SHP77 (cell line): ENCODE measurements at places on chromosomes 5 and 9.

DNA sequence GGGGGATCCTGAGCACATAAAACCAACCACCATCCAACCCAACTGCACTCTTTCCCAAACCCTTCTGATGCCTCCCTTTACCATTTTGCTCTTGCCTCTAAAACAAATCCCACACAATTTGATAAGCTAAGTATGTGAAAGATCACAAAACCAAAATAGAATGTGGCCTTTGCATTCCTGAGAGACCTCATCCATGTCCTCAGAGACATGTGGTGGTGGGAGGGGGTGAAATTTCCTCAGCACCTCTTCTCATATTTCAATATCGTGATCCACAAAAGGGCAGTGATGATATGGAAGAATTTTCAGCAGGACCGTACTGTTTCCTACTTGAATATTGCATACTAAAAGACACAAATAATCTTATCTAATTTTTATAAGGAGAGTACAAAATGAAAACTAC lies 423.3 kb downstream of the TLE1 start:
- DNase-seq, result no peak

- DNase-seq, result peak; percentile 29
These were observed at the start of gene LURAP1L for GRCh38 chr9:12774861-12775678. TSS of gene LURAP1L (plus strand) at chr9:12775020. CDS start at chr9:12775716, 696 bp downstream.

DNA sequence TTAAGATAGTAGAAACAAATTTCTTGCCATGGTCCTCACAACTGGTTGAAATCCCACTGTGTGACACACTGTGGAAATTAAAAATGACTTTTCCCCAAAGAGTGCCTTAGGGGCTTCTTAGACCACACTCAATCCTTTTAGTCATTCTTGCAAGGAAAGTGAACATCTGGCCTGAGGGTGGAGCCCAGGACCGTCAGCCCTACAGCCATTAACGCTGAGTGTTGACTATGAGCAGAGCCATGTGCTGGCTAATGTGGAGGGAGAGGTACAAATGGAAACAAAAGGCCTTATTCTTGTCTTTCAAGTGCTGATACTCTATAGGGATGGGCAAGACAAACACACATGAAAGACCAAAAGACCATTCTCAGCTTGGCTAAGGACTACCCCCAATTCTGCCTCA lies 456.5 kb downstream of the ZSWIM6 start:
- DNase-seq, result no peak

GRCh38 chr9:72415163-72415562 lies 50.2 kb upstream of the ZFAND5 start:
- no peak for DNase-seq

DNA sequence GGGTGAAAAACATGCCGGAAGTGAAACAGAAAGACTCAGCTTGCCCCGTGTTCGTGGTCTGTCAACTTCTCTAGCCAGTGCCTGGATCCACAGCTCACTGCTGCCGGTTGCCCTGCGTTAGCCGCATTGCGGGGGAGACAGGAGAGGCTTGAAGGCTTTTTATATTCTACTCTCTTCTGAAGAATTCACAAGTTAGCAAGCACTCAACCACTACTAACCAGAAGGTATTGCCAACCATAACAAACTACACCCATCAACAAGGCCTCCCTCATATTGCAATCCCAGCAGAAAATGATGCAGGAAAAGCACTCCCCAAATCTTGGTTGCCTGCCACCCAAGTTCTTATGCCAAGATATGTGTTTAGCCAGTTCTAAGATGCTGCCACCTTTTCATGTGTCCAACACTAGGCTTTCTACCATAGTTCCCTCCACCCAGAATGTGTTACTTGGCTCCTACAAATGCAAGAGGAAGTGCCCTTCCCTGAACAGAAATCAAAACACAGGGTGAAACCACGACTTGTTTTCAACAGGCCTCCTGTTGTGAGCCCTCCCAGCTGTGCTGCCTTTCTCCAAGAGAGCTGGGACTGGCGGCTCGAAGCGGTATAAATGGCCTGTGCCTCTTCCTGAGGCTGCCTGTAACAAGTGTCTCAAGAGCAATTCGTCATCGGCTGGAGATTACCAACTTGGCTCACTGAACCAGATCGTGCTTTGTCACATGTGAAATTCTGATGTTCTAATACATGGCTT lies 129.0 kb downstream of the SNX18 start:
- DNase-seq, result no peak

GRCh38 chr5:143506836-143507552 lies 103.5 kb upstream of the NR3C1 start:
- no peak for DNase-seq

DNA sequence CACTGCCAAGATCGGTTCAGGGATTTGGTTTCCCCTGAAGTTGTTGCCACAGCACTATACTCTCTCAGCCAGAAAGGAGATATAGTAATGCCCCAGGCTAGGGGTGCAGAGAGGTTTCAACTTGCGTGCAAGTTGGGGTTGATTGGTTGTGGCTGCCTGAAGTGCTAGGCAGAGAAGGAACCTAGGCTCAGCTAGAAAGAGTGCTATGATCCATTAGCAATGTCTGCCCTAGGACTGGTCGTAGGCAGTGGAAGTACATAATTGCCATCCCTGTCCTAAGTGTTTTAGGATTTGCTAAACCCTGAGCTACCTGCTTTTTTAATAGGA lies 136.6 kb upstream of the SMIM23 start:
- no peak for DNase-seq

DNA sequence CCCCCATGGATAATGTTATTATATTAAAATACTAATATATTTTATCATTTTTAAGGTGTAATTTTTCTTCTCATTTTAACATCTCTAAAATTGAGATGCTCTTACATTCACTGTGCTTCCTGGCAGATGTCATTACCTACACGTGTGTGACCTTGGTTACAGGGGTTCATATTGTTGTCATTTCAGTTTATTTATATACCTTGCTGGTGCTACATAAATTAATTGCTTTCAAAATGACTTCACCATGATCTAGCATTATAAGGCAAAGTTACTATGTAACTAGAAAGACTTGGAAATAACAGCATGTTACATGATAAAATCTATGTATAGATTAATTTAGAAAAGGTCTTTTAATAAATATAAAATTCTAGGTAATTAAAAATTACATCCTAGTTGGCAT lies 60.9 kb downstream of the ARHGEF28 start:
- no peak for DNase-seq

DNA sequence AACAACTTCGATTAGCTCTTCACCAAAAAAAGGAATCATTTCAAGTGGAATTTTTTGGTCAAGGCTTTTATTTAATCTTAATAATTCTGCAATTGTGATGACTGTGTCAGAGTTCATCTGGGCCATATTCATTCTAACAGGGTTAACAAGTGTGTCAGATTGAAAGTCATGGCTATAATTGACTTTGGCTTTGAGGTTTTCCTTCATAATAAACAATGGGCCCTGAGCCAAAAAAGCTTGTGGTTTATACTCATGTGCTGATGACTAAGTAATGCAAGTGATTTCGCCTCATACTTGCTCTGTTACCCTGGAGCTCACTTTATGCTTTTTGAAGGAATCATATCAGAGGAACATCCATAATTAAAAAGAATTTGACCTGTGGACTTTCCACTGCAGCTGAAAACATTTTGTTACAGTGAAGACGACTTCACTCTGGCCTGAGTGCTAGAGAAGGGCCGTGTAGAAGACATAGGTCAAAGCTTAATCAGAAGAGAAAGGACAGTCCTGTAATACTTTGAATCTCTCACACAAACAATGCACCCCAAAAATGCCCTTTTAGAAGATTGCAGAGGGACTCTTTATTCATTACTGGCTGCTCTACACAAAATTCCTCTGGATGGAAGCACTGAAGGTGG lies 101.7 kb downstream of the GDNF start:
- peak; percentile 16 for DNase-seq

DNA sequence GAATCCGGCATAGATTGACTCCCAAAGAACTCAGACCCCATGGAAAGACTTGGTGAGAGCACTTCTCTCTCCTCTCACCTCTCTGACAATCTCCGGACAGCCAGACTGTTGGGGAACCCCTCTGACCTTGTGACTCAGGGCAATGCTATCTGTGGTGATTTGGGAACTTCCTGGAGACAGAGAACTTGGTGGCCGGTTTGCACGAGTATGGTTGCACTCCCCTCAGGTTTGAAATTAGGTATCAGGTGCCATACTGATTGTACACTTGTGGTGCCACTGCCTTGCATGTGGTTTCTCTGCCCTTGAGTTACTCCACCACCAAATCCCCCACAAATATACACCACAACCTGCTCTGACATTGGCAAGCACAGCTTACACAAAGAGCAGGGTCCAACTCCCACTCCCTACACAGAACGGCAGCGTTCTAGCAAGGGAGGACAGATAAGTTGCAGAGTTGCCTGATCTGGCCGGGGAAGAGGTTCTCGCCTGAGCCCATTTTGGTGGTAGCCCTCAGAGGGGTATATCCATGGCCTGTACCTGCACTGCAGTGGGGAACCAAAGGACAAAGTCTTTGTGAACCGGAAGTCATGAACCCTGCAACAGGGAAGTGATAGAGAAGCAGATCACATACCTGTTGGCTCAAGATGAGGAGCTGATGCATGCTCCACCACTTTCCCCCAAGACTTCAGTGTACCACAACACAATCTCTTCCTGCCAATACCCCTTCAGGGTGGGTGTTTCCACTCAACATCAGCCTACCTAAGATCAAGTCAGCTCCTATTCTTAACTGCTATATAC lies 255.1 kb downstream of the MCTP1 start:
- DNase-seq, result no peak

DNA sequence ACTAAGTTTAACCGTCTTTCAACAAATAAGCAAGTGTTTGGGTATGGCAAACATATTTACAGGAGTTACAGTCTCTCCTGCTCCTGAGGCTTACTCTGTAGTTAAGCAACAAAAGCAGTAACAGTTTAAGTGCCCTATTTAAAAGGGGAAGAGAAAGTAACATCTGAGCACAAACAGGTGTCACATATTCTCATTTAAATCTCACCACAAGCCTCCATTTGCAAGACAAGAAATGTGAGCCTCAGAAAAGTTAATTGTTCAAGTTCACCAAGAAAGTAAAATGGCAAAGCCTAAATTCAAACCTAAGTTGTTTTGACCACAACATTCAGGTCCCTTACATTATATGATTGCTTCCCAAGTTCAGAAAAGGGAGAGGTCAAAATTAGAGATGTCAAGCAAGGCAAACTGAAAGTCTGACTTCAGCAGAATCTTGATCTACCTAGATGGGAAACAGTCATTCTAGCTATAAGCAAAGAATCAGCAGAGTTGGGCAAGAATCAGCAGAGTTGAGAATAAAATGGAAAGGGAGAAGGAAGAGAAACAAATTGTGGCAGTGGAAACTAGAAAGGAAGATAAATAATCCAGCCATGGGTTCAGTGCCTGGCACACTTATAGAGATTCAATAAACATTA lies 93.4 kb downstream of the STRBP start:
- no peak for DNase-seq

GRCh38 chr5:66789434-66789833 lies 193.2 kb downstream of the MAST4 start:
- no peak for DNase-seq

- peak; percentile 53 for DNase-seq
These were observed 6.3 kb downstream of the RAPGEF1 start for GRCh38 chr9:131733541-131734061.

- DNase-seq, result peak; percentile 5
These were observed 3.2 kb upstream of the MAP3K1 start for GRCh38 chr5:56812110-56812509.

DNA sequence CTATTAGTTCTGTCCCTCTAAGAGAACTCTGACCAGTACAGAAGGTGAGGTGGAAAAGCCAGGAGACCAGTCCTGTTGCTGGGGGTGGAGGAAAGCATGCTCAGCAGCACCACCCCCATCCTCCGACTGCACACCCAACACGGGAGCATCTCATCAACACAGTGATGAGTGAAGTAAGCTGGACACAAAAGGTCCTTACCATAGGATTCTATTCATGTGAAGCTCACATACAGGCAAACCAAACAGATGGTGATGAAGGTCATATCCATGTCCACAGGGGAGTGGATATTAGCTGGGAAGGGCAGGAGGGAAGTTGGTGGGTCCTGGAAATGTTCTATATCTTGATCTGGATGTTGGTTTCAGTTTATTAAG lies 14.8 kb upstream of the MARCHF6 start:
- no peak for DNase-seq

GRCh38 chr5:145787001-145787400 lies 48.1 kb downstream of the PRELID2 start:
- no peak for DNase-seq

DNA sequence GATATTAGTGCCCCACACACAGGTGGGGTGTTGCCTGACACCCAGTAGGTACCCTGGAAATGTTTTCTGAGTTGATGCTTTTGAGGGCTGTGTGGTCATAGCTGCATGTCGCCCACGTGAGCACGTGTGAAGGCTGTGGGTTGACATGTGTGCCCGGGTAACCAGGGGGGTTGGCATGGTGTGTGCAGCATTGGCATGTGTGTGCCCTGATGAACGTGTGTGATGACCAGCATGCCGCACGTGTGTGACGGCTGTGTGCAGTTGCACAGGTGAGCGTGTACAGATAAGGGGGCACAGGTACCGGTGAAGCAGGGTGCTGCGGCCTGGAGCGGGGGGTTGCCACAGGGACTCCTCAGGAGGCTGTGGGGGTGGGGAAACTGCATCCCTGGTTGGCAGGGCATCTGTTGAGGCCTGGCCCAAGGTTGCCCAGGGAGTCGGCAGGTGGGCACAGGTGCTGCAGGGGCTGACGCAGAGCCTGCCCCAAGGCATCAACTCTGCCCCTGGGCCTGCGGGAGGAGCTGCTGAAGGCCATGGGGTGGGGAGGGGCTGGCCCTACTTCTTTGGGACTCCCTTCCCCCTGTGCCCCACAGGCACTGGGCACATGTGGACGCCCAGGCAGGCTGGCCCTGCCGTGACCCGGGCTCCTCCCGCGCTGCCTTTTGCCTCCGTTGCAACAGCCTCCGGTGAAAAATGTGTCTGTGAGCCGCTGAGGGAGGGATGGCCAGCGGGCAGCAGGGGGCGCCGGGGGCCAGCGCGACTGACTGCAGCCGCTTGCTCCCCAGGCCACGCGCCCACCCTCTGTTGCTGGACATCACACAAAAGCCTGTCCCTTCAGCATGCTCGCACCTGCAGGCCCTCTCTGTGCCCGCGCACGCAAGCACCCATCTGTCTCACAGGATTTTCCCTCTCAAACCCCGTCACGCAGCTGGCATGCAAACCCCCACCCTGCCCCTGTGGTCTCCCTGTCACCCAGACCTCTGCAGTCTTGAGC lies 2.2 kb downstream of the UNC5A start:
- no peak for DNase-seq

DNA sequence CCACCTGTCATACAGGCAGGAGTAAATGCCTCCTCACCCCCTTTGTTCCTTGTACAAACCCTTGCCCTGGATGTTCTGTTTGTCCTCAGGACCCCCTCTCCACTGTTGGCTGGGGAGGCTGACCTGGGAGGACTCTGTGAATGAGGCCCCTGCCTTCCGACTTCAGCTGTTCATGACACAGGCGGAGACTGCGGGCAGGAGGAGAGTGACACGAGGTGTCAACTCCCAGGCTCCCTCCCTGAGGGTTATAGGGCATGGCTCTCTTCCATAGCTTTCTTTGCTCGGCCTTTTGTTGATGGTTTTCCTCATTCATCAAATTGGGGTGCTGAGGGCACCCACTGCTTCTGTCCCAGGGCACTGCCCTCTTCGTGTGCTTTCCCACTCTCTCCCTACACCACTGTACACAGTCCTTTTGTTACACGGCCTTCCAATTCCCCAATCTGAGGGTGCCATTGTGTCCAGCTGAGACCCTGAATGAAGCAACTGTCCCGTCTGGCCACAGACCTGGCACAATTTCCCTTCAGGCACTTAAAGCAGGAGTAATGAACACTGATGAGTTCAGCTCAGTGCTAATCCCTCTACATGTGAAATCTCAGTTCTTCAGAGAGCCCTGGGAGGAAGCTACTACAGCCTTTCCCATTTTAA lies 33.8 kb downstream of the KCNIP1 start:
- DNase-seq, result no peak

- no peak for DNase-seq
These were observed 39.6 kb upstream of the SYNPO start for GRCh38 chr5:150600616-150601490.
